AG04450 (cell line): ENCODE measurements at places on chromosomes 2 and 18. TPM values are rescaled to one million over a fixed set of nuclear protein-coding genes. Genes with fewer than 3 reads are reported as not detected.
A peak's percentile ranks its signal among the peaks of the same experiment; 100 is the strongest.

DNA sequence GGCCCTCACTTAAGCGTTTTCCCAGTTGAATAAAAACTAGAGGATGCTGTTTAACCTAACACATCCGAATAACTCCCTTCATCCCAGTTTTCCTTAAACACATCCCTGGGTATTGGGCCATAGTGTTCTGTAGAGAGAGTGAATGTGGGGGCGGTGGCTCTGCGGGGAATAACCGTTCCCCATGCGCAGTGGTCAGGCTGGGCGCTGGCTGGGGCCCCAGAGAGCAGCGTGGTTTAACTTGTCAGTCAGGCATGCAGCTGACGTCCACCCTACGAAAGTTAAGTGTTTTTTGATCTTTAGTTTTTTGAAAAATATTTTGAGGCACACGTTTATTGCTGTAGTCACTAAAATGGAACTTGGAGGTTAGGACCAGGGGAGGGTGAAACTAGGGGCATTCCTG is 33.7 kb downstream of the CTDP1 start:
- DNase-seq: no peak

DNA sequence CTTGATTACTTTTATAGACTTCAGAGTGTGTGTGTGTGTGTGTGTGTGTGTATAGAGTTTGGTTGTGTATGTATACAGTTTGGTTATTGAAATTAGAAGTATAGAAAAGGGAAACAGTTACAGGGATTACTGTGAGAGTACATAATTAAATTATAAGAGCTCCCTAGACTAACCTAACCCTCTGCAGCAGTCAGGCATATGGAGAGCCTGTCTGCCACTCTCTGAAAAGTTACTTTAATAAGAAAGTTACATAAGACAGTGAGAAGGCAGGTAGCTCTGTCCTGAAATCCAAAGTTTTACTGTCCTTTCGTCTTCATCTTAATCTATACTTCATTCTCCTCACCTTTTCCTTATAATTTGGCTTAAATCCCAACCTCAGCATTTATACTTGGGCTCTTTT is 71.5 kb upstream of the EPB41L5 start:
- DNase-seq: no peak

The UGT1A10 gene
- not detected in 2 replicates for polyA plus RNA-seq

DNA sequence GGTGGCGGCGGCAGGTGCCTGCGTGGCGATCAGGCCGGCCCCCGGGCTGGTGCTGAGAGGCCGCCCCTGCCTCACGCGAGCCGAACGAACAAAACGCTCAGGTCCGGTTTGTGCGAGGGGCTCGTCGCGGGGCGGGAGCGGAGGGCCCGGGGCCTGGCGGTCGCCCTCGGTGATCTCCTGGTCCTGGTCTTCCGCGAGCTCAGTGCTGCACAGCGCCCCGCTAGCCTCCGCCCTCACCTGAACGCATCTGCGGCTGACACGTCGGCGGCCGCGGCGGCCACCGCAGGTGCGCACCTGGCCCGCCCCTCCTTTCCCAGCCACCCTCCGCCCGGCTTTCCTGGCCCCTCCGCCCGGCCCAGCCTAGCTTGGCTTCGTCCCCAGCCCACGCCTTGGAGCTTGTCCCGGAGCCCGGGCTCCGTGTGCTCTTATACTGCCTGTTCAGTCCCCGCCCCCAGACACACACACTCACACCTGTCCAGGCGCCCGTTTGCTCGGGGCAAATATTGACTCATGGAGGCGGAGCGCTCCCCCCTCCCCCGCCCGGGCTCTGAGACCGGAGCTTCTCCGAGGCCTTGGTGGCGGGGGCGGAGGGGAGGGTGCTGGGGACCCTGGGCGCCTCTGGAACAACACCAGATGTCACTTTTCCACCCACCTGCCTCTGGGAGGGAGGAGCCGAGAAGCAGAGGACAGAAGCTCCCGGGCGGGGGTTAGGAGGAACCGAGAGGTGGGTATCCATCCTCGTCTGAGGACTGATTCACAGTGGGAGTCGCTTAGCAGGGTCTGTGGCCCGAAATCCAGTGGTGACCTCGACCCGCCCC is 8.6 kb upstream of the CRYBA2 start:
- DNase-seq: no peak

DNA sequence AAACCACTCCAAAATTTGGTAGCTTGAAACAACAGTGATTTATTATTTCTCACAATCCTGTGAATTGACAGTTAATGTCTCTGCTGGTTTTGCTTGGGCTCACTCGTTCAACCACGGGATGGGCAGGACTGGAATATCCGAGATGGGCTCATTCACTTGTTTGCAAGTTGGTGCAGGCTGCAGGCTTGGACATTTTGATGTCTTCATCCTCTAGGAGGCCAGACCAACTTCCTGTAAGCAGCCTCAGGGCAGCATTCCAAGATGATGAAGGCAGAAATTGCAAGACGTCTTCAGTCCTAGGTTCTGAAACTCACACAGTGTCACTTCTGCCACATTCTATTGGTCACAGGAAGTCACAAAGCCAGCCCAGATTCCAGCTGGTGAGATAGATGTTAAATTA is 47.1 kb downstream of the GPR39 start:
- no peak for DNase-seq

The RAB6D gene
- polyA plus RNA-seq: 0.04 and 0.09 TPM in 2 replicates

DNA sequence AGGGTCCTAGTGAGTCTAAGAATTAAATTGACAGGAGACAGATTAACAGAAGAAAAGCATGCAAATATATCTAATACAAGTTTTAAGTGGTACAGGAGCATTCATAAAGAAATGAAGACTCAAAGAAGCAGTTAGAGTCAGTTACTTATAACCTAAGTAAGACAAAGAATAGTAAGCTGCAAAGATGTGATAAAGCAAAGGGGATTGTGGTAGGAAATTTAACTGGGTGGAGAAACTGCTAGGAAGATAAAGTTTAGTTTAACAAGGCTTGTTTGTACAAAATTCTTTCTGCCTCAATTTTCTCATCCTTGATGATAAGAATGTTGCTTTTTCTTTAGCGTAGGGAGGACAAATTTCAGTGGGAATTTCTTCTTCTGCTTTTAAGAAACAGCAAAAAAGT is 35.5 kb upstream of the ST6GAL2 start:
- DNase-seq: no peak

The LANCL1 gene
- polyA plus RNA-seq: 55.5 and 66.6 TPM in 2 replicates

- DNase-seq: no peak
Observed at GRCh38 chr18:50602466-50602865, 42.6 kb downstream of the MAPK4 start.

DNA sequence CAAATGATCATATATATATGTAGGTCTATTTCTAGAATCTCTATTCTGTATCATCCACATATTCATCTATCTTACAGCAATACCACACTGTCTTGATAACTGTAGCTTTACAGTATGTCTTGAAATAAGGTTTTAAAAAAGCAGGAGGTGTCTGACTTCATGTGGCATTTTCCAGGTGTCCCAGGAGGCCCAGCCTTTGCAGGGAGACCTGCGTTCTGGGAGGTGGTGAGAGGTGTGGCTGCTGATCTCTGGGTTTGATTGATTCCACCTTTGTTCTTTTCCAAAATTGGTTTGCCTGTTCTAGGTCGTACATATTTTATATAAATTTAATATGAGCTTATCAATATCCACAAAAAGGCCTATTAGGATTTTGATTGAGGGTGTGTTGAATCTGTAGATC is 26.6 kb downstream of the DPYSL5 start:
- DNase-seq: no peak

DNA sequence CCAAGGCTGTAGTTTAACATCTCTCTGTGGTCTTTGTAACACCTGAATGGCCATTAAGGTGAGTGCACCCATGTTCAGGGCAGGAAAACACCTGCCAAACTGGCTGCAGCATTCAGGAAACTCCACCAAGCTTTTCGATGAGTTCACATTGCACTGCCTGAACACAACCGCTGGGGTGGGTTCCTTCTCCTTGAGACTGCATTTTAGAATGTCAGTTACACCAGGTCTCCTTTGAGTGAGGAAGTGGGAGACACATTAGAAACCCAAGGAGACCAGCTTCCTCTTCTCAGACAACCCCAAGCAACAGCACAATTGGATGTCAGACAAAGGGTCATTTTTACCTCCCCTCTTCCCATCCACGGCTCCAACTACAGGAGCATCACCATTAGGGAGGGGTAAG is 35.2 kb downstream of the CYRIA start:
- DNase-seq: no peak

GRCh38 chr2:186670831-186671230 is 23.0 kb upstream of the FAM171B start:
- no peak for DNase-seq

The MC2R gene
- polyA plus RNA-seq: not detected in 2 replicates

DNA sequence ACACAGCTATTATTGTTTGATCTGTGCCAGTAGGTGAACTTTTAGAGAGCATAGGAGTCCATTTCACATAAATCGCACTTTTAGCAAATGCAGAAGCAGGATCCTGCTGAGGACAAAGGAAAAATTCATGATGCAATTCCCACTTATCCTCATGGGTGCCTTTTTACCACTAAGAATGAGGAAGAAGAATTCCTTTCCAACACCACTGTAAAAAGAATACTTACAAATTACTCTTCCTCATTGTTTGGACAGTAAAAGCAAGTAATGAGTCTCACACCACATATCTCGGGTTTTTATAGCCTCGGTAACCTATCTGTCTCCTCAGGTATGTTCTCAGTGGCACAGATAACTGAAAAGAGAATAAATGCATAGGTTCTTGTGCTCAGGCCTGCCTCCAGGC is 238.5 kb downstream of the MTX2 start:
- DNase-seq: no peak

DNA sequence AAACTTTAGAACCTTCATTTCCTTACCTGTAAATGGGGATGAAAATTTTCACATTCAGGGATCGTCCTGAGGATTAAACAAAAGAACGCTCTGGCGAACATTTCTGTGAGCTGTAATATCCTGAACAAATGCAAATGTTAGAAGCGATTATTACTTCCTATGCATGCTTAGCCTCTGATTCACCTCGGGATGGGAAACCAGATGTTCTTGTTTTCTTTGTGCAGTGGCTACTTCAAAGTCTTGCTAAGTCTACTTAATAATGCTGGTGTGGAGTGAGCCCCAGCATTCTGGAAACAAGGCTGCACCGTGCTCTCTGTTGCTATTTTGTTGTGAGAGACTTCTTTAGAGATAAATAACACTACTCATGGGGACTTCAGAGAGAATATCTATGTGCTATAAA is 119.1 kb upstream of the PELI1 start:
- DNase-seq: peak; percentile 56

The ZNF385B gene
- not detected in 2 replicates for polyA plus RNA-seq

GRCh38 chr2:37232131-37232933 is 874 bp downstream of the NDUFAF7 start:
- DNase-seq: no peak

- no peak for DNase-seq
Observed at GRCh38 chr2:241151934-241152660, 1.8 kb downstream of the PPP1R7 start.

GRCh38 chr18:32443706-32444215 is 26.9 kb downstream of the GAREM1 start:
- DNase-seq: no peak

DNA sequence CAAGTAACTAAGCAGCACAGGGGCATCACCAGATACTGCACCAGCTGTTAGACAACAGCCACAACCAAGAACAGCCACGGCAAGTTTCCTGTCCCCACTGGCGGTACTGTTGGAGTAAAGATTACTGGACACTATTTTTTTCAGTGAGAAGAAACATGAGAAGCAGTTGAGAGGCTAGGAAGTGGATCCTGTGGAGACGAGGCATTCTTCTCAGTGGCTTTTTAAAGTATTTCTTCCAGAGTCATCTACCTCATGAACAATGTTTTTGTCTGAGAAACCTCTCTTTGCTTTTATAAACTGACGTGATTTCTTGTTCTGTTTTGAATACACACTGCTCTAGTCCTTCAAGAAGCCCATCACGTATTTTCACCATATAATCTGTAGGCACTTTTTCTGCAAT is 18.8 kb downstream of the TM4SF20 start:
- DNase-seq: no peak

GRCh38 chr2:121284463-121285449 is at the start of gene TFCP2L1:
TFCP2L1 (minus strand) TSS chr2:121285202; CDS start chr2:121285109, 93 bp downstream.
- no peak for DNase-seq

The MREG gene
- 2.3 and 2.6 TPM in 2 replicates for polyA plus RNA-seq

GRCh38 chr18:62663731-62664336 is 51.5 kb upstream of the PHLPP1 start:
- DNase-seq: no peak

GRCh38 chr2:2898744-2899143 is 478.9 kb downstream of the EIPR1 start:
- no peak for DNase-seq

- no peak for DNase-seq
Observed at GRCh38 chr2:62343636-62344337, 147.9 kb downstream of the B3GNT2 start.

DNA sequence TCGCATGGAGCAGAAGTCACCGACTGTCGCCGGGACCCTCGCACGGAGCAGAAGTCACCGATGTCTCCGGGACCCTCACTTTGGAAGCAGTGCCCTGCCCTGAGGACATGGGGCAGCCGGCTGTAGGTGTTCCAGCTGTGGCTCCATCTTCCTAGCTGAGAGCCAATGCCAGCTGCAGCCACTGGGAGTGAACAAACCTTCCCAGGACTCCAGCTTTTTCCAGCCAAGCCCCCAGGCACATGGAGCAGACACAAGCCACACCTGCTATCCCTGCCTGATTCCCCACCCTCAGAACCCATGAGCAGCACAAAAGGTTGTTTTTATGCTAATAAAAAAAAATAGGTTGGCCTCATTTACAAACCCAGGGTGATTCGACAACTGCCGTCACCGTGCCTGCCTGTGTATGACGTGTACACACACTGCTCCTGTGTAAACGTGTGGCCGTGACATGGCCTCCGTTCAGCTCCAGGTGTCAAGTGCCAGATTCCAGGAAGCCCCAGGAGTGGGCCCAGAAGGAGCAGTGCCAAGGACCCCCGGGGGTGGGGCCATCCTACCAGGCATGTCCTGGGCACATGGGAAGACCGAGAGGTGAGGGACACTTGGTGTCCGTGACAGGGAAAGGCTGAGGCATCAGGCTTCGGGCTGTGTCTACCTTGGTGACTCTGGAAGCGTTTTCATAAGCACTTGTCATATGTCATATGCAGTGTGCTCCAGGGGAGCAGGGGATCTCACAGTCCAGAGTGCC is 91.5 kb downstream of the EIPR1 start:
- DNase-seq: no peak

GRCh38 chr2:120536141-120536540 is 190.2 kb downstream of the INHBB start:
- DNase-seq: no peak

DNA sequence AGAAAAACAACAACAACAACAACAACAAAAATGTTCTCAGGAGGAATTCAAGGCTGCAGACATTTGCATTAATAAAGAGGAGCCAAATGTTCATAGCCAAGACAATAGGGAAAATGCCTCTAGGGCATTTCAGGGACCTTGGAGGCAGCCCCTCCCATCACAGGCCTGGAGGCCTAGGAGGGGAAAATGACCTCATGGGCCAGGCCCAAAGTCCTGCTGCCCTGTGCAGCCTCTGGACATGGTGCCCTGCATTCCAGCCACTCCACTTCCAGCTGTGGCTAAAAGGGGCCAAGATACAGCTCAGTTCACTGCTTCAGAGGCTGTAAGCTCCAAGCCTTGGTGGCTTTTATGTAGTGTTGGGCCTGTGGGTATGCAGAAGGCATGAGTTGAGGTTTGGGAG is 314.5 kb downstream of the CYRIA start:
- no peak for DNase-seq

The PROKR1 gene
- polyA plus RNA-seq: not detected in 2 replicates

- no peak for DNase-seq
Observed at GRCh38 chr18:77124452-77124922, 8.1 kb downstream of the MBP start.
